ENCODE measurements at places on chromosomes 3 and 15.

DNA sequence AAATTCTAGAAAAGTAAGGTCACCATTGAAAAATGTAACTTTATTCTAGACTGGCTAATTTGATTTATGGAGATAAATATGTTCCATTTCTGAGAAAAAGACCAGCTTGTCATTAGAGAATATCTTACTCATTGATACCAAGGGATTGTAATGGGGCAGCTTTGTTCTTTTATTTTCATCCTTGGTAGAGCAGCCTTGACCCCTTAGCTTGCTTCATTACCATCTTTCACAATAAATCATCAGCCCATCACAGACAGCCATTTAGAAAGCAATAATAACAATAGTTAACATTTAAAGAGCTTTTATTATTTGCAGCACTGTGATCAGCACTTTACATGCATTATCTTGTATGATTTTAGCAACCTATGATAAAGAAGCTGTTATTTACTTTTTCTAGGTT is 253.6 kb downstream of the C3orf38 start:
- DNase-seq: no peak

GRCh38 chr3:177731644-177732268 is 534.5 kb upstream of the TBL1XR1 start:
- DNase-seq: no peak

- no peak for DNase-seq
Measured at GRCh38 chr3:8530581-8530980, 29.0 kb downstream of the LMCD1 start.

DNA sequence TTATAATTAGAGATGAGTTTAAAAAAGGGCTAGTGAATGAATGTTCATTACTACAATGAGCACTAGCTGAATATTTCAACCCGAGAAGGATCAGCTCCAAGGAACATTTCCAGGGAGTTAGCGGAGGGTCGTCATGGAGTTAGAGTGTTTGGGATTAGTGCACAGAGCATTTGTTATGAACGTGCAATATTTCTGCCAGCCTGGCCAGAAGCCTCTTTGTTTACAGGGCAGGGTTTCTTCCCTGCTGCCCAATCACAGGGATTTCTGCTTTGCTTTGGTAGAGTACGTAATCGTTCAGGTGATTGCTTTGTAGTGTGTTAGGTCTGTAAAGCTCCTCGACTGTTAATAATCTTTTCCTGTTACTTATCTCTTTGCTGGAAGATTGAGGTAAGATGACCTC is 5.9 kb downstream of the CGNL1 start:
- no peak for DNase-seq

- no peak for DNase-seq
Measured at GRCh38 chr3:114207768-114208167, 28.9 kb upstream of the DRD3 start.

GRCh38 chr3:101888653-101889052 is 39.3 kb downstream of the NFKBIZ start:
- DNase-seq: no peak

DNA sequence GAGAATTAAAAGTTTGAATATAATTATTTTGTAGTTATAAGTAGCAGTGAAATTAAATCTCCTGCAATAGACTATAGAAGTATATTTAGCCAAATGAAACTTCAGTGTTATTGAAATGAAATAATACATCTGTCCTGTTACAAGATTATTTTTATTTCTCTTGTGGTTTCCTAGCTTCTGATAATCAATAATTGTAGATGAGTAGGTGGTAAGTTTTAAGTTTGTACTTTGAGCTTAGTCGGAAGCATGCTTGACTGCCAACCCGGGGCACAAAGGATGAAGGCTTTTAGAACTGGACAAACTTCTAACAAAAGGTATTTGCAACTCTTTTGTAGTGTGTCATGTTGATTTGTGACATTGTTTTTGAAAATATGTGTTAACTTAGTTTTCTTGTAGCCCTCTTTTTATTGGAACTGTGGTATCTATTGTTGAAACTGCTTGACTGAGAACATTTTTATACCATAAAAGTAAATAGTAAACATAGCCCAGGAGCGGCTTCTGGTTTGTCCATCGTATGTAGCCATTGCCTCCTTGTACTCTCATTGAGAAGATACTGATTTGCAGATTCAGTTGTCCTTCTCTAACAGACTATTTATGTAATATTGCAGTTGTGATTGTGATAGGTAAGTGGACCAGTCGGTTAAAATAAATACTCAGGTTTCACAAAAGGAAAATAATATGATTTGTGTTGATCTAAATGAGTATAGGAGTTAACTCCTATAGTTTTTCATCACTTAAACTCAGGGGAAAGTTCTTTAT is 2.9 kb downstream of the CTNNB1 start:
- DNase-seq: no peak

- no peak for DNase-seq
Measured at GRCh38 chr15:43132830-43133429, 456 bp upstream of the TMEM62 start.

DNA sequence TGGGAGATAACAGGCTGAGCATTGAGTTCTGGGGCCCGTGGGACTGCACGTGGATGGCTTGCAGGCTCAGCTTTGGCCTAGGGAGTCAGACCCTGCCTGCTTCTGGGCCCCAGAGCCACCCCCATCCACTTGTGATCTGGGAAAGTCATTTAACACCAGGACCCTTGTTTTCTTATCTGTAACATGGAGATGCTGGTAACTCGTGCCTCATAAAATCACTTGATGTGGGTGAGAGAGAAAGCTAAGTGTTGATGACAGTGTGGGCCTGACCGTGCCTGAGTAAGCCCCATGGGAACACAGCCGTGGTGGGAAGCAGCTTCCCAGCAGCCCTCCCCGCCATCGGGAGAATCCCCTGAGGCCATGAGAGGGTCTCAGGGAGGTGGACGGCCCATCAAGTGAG is 378.1 kb downstream of the GABRB3 start:
- DNase-seq: no peak

- no peak for DNase-seq
Measured at GRCh38 chr3:64426551-64426950, 201.3 kb upstream of the PRICKLE2 start.

GRCh38 chr3:9930804-9931418 is 2.7 kb upstream of the CRELD1 start:
- DNase-seq: no peak

- DNase-seq: peak; percentile 80
Measured at GRCh38 chr15:67433495-67434099, 87.3 kb upstream of the C15orf61 start.

DNA sequence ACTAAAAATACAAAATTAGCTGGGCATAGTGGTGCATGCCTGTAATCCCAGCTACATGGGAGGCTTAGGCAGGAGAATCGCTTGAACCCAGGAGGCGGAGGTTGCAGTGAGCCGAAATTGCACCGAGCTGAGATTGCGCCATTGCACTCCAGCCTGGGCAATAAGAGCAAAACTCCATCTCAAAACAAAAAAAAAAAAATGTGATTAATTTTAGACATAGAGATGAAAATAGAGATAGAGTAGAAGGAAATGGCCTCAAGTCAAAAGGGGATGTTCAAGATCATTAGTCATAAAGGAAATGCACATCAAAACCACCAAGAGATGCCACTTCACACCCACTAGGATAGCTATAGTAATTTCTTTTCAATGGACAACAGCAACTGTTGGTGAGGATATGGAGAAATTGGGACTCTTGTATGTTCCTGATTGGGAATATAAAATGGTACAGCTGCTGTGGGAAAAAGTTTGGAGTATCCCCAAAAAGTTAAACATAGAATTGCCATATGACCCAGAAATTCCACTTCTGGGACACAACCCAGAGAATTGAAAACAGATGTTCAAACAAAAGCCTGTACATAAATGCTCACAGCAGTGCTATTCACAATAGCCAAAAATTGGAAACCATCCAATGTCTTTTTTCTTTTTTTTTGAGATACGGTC is 55.4 kb downstream of the ABHD2 start:
- no peak for DNase-seq

- DNase-seq: no peak
Measured at GRCh38 chr15:31328428-31328968, 1.9 kb downstream of the KLF13 start.

DNA sequence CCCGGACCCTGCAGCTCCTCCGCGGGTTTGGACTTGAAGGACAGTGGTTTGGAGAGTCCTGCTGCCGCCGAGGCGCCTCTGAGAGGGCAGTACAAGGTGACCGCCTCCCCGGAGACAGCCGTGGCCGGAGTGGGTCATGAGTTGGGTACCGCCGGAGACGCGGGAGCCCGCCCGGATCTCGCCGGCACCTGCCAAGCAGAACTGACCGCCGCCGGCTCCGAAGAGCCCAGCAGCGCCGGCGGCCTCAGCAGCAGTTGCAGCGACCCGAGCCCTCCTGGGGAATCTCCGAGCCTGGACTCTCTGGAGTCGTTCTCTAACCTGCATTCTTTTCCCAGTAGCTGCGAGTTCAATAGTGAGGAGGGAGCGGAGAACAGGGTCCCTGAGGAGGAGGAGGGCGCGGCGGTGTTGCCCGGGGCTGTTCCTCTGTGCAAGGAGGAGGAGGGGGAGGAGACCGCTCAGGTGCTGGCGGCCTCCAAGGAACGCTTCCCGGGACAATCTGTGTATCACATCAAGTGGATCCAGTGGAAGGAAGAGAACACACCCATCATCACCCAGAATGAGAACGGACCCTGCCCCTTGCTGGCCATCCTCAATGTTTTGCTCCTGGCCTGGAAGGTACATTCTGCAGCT is 634 bp downstream of the MINDY2 start:
- peak; percentile 34 for DNase-seq

DNA sequence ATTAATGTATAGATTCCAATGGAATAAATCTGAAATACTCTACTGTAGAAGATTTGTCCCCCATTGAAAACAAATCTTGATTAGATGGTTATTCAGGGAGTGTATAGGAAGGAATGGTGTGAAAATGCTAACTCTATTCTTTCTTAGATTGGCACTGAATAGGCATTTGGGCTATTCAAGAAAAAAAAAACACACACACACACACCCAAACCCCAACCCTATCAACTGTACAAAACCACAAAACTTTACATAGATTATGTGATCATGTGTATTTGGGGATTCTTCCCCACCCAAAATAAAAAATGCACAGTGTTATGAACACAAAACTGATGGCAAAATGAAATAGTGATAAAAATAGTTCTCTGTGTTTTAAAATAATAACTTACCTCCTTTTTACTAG is 61.8 kb downstream of the TIGIT start:
- DNase-seq: no peak

DNA sequence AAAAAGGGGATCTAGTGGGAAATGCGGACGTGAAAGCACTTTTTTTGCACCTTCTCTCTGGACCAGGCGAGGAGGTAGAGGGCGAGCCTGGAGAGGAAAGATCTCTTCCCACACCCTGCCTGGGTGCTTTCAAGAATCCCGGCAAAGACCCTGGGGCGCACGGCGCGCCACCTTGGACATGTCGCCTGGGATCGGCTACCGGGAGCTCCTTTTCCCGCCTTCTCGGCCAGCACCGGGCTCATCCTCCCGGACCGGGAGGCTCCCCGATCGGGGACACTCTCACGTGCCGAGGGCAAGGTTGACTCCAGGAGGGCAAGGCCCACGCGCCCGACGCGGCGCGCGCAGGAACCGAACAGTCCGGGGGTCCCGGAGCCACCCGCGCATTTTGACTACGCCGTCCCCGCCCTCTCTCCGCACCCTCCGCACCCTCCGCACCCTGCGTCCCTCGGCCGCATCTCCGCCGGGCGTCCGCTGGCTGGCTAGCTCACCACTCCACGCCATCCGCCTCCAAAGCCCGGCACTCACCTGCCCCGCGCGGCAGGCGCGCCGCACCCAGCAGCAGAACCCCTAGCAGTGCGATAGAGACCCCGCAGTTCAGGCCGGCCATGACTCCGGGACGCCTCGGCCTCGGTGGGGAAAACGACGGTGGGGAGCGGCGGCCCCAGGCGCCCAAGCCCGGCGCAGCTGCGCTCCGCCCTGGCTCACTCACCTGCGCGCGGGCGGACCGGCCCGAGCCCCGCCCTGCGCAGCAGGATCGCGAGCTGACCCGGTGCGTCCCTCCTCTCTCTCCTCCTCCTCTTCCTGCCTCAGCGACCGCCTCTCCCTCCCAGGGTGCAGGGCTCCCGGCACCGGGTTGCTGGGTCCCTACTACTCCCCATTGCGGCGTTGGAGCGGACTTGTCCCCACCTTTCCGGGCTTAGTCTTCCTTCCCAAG is at the start of gene CDCP1:
CDCP1 (minus strand) TSS at position 698 of the 934 bp plus-strand sequence; CDS start at position 607, 91 bp downstream.
- no peak for DNase-seq

- DNase-seq: no peak
Measured at GRCh38 chr3:184629555-184630160, 68.1 kb downstream of the EPHB3 start.

Data from posterior cingulate gyrus (tissue), 11 donors.